ENCODE measurements at places on chromosomes 11 and 22.
A peak's percentile ranks its signal among the peaks of the same experiment; 100 is the strongest.

DNA sequence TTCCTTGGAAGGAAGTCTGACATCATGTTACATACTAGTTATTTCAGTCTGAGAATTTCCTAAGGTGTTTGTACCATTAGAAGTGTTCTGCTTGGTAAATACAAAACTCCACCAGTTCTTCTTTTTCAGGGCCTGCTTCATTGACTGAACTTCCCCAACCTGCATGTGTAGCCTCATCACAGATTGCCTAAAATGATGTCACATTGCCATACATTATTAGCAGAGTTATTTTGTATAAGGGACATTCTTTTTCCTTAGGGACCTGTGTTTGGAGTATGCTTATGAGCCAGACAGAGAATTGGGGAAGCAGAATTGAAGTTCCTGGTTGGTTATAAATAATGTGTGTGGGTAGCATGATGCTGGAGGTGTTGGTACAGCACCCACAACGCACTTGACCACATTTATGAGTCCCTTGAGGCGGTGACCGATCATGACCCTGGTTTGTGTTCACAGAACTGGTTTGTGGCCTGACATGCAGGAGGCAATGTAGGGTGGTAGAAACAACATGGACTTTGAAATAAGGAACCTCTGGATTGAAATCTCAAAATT lies 16.4 kb upstream of the MMP7 start:
- no peak for DNase-seq

DNA sequence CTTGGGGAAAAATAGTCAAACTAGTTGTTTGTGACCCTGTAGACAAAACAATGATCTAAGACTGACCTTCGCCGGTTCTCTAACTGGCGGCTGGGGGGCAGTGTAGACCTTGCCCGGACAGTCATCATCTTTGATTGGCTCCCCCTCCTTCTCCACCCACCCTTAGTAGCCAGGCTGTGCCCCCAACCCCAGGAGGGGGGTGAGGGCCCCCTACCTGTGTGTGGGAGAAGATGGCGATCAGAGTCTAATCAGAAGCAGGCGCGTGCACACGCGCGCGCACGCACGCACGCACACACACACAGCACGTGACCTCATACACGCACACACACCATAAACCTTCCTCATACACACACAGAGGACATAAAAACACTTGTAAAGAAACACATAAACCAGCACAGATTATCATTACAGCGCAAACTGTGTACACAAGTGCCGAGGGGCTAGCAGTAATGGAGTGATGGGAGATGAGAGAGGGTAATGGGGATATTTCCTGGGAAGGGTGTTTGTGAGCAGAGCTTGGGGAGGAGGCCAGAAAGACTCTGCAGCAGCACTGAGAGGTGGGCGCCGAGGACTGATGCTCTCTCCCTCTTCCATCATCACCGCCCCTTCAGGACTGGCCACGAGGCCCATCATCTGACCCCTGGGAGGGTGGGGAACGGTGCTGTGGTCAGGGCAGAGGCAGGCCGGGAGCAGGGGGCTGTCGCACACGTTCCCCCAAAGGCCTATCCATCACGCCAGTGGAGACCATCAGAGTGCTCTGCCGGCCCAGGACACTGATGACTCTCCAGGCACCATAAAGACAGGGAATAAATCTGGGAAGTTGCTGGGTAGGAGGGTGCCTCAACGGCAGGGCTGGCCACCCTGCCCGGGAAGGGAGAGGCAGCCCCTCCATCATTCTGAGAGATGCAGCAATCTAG lies 12.2 kb downstream of the NECTIN1 start:
- no peak for DNase-seq

DNA sequence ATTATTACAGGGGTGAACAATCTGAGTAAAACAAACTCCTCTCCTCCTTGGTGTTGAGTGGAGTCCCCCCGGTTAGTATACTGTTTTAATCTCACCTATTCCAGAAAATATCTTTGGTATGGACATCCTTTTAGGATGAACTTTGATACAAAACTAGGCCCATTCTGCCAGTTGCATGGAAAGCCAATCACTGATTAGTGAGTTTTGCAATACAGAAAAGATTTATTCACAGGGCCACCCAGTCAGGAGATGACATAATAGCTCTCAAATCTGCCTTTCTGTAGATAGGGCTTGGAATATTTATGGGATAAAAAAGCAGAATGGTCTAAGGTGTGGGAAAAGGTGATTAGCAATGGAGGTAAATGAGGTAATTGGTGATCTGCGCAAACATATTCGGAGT lies 30.3 kb upstream of the SLC22A25 start:
- DNase-seq = no peak

- DNase-seq = no peak
Observed at GRCh38 chr22:42906605-42907348, 49.7 kb upstream of the ARFGAP3 start.

- no peak for DNase-seq
Observed at GRCh38 chr22:35625763-35626432, 8.8 kb upstream of the MB start.

GRCh38 chr11:111540114-111540936 lies at the start of gene LAYN:
LAYN (plus strand) TSS chr11:111540720; CDS start chr11:111540844, 124 bp downstream.
- DNase-seq = no peak

GRCh38 chr11:12272821-12273617 lies 104.4 kb upstream of the PARVA start:
- DNase-seq = peak; percentile 26

DNA sequence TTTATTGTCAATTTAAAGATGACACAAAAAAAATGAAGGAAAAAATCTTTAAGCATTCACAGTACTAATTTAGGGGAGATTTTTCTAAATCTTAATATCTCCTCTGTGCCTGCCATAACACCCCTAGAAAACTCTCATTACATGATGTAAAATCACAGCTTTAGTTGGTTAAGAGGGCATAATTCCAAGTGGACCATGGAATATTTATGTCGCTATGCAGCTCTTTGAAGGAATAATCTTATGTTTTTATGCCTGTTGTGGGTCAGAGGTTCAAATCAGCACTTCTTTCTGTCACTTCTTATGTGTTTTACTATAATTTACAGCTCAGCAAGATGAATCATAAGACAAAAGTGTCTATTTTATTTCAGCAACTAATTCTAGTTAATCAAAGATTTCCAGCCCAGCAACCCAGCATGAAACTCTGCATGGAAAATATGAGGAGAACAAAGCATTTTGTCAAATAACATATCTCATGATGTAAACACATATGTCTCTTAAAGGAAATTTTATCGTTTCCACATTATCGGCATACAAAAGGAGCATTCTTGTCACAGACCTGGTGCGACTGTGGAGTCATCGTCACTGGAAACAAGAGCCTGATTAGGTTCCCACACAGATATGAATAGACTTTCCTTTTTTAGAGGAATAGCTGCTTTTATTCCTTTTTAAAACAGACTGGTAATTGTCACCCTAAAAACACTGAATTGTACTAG lies 274.8 kb downstream of the SOX6 start:
- no peak for DNase-seq

GRCh38 chr11:103380031-103380430 lies 270.8 kb downstream of the DYNC2H1 start:
- DNase-seq = no peak

DNA sequence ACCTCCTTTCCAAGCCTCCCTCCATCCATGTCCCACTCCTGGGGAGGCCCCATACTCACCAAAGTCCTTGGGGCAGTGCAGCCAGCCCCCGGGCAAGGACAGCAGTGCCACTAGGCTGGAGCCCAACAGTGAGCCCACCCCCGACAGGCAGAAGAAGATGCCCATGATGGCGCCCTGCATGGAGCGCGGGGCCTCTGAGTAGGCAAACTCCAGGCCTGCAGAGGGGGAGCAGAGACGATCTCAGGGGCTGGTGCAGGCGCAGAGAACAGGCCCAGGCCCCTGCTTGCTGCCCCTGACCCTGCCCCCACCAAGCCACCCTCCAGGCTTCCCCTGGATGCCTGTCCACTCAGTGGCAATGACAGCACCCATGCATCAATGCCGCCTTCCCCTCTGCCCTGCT lies 13.6 kb downstream of the TMEM132A start:
- DNase-seq = no peak

GRCh38 chr11:93967258-93967657 lies 53.9 kb upstream of the HEPHL1 start:
- DNase-seq = no peak

DNA sequence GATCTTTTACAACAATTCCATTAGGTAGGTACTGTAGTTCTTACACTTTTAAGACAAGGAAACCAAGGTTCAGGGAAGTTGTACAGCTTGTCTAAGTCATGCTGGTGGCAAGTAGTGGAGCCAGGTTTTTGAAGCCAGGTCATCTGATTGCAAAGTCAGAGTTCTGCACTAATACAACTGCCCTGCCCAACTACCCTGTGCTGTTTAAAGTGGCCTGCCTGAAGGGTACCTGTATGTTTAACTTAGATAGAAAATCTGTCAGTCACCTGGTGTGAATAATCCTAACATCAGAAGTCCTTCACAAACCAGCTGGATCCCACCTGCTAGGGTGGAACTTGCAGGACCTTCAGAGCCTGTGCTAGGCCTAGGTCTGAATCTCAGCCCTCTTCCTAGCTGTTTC lies 44.2 kb downstream of the ARFGAP2 start:
- DNase-seq = no peak
